A549 treated with ZK216348 at 1 μM for 4 hours (cell line): ENCODE measurements at places on chromosomes 11 and 22. TPM values are rescaled to one million over a fixed set of nuclear protein-coding genes. Genes with fewer than 3 reads are reported as not detected.

The ZP1 gene
- total RNA-seq, result 0.22 to 0.64 TPM (median 0.32 TPM) in 4 of 5 replicates, not detected in the other

The KCNJ1 gene
- total RNA-seq, result not detected in 5 replicates

The CCND1 gene
- 157 to 270 TPM (median 221 TPM) in 5 replicates for total RNA-seq

The CDKN1C gene
- 2.0 to 3.7 TPM (median 2.6 TPM) in 5 replicates for total RNA-seq

The RAB38 gene
- 0.73 to 1.7 TPM (median 1.0 TPM) in 5 replicates for total RNA-seq

The OR52I2 gene
- not detected in 5 replicates for total RNA-seq

The TMEM45B gene
- 0.07 to 0.41 TPM (median 0.38 TPM) in 3 of 5 replicates, not detected in the others for total RNA-seq

The GPR83 gene
- 0.06 to 0.09 TPM (median 0.07 TPM) in 4 of 5 replicates, not detected in the other for total RNA-seq

The SHISA8 gene
- total RNA-seq, result 0.14 to 0.29 TPM (median 0.29 TPM) in 3 of 5 replicates, not detected in the others

The MYEOV gene
- 97.8 to 134 TPM (median 127 TPM) in 5 replicates for total RNA-seq

The MPPED1 gene
- total RNA-seq, result not detected in 5 replicates

The CABP4 gene
- not detected in 5 replicates for total RNA-seq

The MS4A2 gene
- total RNA-seq, result not detected in 5 replicates

The SPDYC gene
- not detected in 5 replicates for total RNA-seq

The MRGPRX3 gene
- total RNA-seq, result not detected in 5 replicates

The JHY gene
- total RNA-seq, result 3.2 to 4.4 TPM (median 3.8 TPM) in 5 replicates

The GAL3ST1 gene
- total RNA-seq, result 5.1 to 9.7 TPM (median 8.5 TPM) in 5 replicates

The RBMXL2 gene
- total RNA-seq, result not detected in 5 replicates

The BANF1 gene
- total RNA-seq, result 370 to 493 TPM (median 487 TPM) in 5 replicates

The TRIM49 gene
- total RNA-seq, result not detected in 5 replicates

The RIBC2 gene
- total RNA-seq, result 1.7 to 2.8 TPM (median 2.6 TPM) in 5 replicates

The MS4A4A gene
- total RNA-seq, result not detected in 5 replicates

The APOBEC3H gene
- 0.20 to 1.2 TPM (median 0.49 TPM) in 3 of 5 replicates, not detected in the others for total RNA-seq

The PIWIL4 gene
- 0.17 to 0.78 TPM (median 0.30 TPM) in 5 replicates for total RNA-seq

The TEAD1 gene
- total RNA-seq, result 37.9 to 82.5 TPM (median 64.4 TPM) in 5 replicates

The MAP6 gene
- total RNA-seq, result 1.8 to 2.1 TPM (median 1.9 TPM) in 5 replicates

The OR8D4 gene
- total RNA-seq, result not detected in 5 replicates

The MRGPRX2 gene
- total RNA-seq, result not detected in 5 replicates

The C1QTNF5 gene
- total RNA-seq, result not detected in 5 replicates

The CTSD gene
- 251 to 557 TPM (median 487 TPM) in 5 replicates for total RNA-seq

The BIRC3 gene
- 30.8 to 49.7 TPM (median 45.9 TPM) in 5 replicates for total RNA-seq

The SAA4 gene
- total RNA-seq, result not detected in 5 replicates
